ENCODE measurements at places on chromosomes 2 and 18.

DNA sequence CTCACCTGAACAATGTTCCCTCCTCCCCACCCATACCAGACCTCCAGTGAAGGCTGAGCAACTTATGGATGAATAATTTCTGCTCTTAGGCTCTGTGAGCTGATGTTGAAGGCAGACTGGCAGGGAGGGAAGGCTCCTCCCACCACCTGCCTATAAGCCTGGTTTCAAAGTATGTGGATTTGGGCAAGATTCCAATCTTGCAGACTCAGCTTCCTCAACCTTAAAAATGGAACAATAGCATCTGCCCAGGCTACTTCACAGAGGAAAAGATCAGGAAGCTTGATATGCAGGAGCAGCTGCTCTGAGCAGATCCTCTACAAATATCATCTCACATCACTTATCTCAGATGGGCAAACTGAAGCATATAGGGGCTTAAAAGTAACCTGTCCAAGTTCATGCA lies 112.2 kb downstream of the ZFP36L2 start:
- DNase-seq: no peak

DNA sequence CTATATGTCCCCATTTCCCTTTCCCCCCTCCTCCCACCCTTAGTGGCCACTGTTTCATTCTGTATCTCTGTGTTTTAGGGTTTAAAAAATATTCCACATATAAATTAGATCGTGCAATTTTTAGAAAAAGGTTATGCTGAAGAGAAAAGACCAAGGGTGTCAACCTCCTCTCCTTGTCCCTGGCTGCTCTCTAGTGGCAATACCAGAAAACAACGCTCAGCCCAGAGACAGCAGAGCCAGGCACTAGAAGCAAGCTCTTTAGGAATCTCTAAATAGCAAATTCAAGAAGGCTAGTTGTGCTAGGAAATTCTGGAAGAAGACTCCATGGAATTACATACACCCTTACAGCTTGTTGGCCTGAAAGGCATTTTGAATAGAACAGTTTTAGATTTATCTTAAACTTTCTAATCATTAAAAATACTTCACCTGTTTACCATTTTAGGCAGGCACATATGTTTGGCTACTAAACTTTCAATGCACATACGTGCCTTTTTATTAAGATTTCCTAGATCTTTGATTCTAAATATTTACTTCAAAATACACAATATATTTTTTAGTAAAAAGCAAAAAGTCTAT lies 35.1 kb upstream of the RASGRP3 start:
- peak; percentile 2 for DNase-seq

DNA sequence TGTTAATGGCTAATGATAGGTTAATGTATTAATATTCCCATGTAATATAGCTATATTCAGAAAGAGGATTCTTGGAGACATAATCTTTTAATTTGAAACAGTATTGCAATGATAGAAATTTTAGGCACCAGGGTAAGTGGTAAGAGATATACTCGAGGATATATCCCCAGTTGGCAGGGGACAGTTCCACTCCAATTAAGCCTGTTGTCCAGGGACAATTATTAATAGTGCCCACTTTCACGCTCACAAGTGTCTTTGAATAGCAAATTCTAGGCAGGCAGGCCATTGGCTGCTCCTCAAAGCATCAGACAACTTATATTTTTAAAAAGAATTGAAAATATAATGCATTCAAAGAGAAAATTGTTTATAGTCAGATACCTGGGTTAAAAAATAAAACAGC lies 190.7 kb downstream of the PDE11A start:
- no peak for DNase-seq

DNA sequence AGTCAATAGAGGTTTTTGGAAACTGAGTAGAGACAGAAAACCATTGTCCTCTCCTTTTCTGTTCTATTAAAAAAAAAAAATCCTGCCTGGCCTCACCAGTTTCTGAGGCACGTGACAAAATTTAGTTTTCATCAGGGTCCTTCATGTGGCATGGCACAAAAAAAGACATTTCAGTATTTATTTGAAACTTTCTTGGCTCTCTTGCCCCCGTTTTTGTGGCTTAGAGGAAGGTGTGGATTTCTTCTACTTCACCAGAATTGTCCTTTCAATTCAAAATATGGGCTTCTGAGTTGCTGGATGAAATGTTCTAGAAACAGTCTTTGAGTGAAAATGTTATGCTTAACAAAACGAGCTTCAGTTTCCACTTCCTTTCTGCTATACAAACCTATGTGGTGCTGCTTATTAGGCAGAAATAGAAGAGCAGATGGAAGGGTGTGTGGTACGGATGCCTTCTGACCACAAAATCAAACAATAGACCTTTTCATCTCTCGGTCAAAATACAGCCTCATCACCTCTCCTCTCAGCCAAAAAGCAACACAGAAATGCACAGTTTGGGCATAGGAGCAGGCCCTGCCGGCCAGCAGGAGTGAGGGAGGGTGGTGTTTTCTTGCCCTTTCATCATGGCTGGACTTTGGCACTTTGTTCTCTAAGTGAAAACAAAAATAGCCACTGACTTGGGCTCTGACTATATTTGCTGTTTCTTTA lies 89.2 kb downstream of the SH3RF3 start:
- DNase-seq: no peak

- DNase-seq: peak; percentile 54
Measured at GRCh38 chr18:53944721-53945120, 279.7 kb downstream of the MBD2 start.

- peak; percentile 93 for DNase-seq
Measured at GRCh38 chr2:168231609-168232241, 15.7 kb downstream of the STK39 start.

GRCh38 chr18:400456-400855 lies 100.0 kb downstream of the COLEC12 start:
- no peak for DNase-seq

GRCh38 chr2:25982273-25982967 lies at the start of gene KIF3C:
Gene KIF3C, minus strand, starts transcription at chr2:25982497. Its CDS starts 580 bp downstream, at chr2:25981917.
- peak; percentile 75 for DNase-seq

DNA sequence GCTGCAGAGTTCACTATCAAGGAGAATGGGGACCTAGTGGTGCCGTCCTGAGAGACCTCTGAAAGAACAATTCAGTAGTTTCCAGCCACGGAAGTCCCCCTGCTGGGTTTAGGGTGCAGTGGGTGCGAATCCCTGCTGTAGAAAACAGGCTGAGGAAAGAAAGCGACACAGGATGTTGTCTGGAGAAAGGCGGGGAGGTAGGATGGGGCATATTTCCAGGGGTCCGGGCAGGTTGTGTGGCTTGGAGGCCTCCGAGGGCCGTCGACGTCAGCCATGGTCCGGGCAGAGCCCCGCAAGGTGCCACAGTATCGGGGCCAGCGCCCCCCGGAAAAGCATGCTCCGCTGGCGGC lies 807 bp upstream of the CREB1 start:
- peak; percentile 41 for DNase-seq

- no peak for DNase-seq
Measured at GRCh38 chr2:43448011-43448821, 147.6 kb downstream of the THADA start.

GRCh38 chr2:30733876-30734520 lies 73.2 kb downstream of the CAPN13 start:
- DNase-seq: no peak

DNA sequence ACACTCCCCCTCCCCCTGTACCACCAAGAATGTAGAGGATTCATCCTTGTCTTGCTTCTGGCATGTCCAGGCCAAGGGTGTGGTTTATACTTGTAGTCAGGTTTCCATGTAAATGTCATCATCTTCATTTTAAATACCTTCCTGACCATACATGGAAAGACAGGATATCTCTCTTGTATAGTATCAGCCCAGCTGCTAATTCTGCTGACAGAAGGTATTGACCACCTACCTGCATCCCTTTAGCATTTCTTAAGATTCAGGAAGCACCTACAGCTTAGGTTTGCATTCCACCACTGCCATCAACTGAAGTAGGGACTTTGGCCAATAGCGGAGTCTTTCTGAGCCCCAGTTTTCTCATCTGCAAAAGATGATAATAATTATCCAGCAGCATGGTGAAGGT lies 22.9 kb upstream of the FSHR start:
- no peak for DNase-seq

- peak; percentile 82 for DNase-seq
Measured at GRCh38 chr2:222690564-222691200, 19.2 kb downstream of the MOGAT1 start.

DNA sequence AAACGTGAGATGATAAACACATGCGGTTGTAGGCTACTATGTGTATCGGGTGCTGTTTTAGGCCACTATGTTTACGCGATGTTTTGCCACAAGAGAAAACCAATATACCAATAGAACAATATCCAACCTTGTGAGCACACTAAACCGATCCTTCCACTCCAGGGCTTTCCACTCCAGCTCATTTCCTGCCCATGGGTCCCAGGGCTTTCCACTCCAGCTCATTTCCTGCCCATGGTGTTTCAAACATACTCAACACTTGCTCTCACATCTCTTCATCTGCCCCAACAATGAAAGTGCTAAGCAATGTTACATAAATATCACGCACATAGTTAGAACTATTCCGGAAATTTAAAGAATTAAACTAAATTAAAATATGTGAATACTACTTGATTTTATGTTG lies 80.0 kb downstream of the EPB41L3 start:
- no peak for DNase-seq

DNA sequence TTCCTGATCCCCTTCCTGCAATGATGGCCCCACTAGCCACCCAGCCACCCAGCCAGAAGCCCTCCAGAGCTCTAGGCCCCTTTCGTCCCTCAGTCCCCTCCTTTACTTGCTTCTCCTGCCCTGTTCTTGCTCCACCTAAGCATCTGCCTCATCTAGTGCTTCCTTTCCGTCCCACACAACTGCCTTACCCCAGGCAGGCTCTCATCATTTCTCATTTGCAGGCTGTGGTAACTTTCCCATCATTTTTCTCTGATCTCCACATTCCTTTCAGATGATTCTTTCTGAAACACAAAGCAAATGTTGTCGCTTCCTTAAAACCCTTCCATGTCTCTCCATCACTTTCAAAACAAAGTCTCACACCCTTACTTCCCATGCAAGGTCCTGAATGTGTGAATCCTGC lies 459.8 kb downstream of the METTL4 start:
- DNase-seq: no peak

- no peak for DNase-seq
Measured at GRCh38 chr2:216279459-216279858, 92.8 kb downstream of the MARCHF4 start.

GRCh38 chr2:54660752-54661151 lies 62.7 kb upstream of the EML6 start:
- DNase-seq: no peak

- DNase-seq: no peak
Measured at GRCh38 chr2:231605607-231606091, 13.0 kb downstream of the TEX44 start.

- no peak for DNase-seq
Measured at GRCh38 chr2:47269316-47270232, 114.5 kb upstream of the STPG4 start.

DNA sequence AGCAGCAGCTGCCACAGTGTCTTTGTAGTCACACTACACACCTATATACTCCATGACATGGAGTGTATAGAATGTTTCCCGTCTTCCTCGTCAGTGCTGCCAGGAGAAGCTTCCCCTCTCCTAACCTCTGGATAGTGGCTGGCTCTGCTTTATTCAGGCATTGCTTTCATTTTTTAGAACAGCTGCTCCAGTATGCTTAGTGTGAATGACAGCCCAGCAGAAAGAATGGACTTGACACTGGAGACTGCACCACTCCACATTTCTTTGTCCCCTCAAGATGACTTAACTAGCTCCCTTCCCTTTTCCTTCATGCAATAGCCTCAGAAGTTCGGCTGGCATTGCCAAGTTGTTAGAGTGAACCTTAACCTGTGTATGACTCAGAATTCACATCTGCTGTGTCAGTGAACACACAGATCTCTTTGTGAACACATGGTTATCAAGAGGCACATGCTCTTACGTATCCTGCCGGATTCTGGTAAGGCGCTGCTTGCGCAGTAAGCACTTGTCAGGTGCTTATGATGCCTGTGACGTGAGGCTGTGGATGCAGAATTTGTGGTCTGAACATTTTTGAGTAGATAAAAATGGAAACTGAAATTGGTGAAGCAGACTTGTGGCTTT lies 73.9 kb downstream of the NEDD4L start:
- DNase-seq: no peak

DNA sequence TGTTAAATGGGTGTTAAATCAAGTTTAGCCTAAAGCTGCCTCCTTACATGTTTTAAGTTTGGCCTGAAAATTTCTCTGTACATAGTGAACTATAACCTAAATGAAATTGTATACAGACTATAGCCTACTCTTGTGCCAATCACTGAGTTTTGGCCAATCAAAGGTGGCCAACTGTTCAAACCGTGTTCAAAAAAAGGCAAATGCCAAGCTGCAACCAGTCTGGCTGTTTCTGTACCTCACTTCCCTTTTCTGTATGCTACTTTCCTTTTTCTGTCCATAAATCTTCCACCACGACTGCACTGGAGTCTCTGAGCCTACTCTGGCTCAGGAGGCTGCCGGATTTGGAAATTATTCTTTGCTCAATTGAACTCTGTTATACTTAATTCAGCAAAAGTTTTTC lies 121.0 kb downstream of the SPOPL start:
- DNase-seq: no peak

DNA sequence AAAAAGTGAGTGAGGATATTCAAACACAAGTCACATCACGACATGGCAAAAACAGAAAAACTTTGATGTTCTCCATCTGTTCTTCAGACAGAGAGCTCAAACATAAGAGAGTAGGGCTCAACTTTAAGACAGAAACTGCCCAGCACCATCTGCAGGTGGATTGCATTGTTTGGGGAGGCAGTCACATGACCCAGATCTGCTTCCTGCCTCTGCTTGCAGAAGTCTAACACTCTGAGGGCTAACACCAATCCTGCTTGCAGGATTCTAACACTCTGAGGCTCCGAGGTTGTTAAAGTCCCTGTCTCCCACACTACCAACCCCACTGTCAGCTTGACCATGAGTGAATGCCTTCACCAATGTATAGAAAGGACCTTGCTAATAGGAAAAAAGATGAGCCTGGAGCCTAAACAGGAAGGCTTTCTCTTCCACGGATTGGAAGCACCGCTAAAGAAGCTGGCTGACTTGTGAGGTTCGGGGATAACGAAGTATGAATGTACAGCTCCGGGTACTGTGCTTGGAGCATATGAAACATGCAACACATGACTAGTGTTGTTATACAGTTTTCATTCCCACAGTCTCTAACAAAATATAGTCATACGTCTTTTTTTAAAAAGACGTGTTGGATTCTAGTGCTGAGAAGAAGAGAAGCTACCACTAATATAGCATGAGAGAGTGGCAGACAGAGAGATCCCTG lies 176.6 kb upstream of the CREB1 start:
- DNase-seq: no peak

DNA sequence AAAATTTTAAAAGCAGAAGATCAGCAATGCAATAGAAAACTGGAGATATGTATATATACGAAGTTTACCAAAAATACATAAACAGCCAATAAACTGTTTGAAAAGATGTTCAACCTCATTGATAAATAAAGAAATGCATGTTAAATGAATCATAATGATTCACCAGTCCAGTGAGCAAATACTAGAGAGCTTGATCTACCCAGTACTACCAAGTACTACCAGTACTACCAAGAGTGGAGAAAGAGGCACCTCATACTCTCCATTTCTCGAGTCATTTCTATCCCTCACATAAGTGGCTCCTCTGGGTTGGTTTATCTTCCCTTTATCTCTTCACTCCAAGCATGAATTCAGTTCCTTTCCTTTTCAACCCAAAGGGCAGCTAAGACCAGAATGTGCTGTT lies 138.9 kb downstream of the MREG start:
- no peak for DNase-seq

GRCh38 chr2:238504181-238504931 lies 77.6 kb downstream of the ASB1 start:
- peak; percentile 79 for DNase-seq

GRCh38 chr18:68288408-68288807 lies 426.5 kb downstream of the TMX3 start:
- DNase-seq: no peak
